ENCODE measurements at places on chromosomes 5 and 9.

- peak; percentile 65 for DNase-seq
Measured at GRCh38 chr5:172178301-172178987, 9.6 kb downstream of the STK10 start.

- no peak for DNase-seq
Measured at GRCh38 chr5:72107131-72107900, at the start of gene MAP1B. Gene MAP1B, plus strand, starts transcription at chr5:72107475. Its CDS starts 57 bp downstream, at chr5:72107532.

GRCh38 chr5:6280425-6281100 lies 97.8 kb downstream of the MED10 start:
- no peak for DNase-seq

DNA sequence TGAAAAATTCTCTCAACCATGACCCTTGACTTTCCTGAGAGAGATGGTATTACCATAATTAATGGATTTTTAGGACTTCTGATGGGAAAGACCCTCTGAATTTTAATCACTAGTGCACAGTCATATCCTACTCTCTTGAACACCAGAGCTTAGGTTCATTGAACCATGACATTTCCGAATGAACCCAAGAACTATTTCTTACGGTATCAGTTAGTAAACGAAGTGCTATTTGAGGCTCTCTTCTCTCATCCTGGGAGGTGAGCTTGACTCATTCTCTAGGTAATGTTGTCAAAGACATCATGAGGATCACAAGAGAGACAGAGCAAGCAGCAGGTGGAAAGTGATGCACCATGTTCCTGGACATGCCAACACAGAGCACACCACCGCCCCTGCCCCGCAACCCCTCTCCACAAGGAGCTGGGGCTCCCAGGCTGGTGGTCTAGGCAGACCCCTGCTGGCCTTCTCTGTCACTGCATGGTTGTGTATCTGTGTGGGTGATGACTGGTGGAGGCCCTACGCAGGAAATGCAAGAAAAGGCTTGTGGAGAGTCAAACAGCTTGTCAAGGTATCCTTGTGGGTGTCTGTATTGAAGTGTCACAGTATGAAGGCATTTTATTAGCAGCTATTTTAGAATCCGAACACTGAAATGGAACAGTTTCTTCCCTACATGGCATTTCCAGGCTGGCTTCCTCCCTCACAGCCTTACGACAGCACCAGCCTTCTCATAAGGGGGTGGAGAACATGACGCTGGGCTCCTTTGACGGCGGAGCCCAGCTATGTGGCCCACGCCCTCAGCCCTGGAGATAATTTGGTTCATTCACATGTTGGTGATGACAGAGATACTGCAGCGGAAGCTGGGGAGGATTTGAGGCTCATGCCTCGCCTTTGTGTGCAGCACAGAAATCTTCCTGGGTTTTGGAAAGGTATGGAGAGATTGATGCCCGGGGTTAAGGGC lies 297.6 kb downstream of the NTRK2 start:
- peak; percentile 2 for DNase-seq

- peak; percentile 78 for DNase-seq
Measured at GRCh38 chr9:114487607-114488300, 17.5 kb downstream of the WHRN start.

GRCh38 chr9:31588006-31588405 lies 796.4 kb upstream of the ACO1 start:
- DNase-seq = no peak

- no peak for DNase-seq
Measured at GRCh38 chr9:72453797-72454196, 67.6 kb upstream of the TMC1 start.

DNA sequence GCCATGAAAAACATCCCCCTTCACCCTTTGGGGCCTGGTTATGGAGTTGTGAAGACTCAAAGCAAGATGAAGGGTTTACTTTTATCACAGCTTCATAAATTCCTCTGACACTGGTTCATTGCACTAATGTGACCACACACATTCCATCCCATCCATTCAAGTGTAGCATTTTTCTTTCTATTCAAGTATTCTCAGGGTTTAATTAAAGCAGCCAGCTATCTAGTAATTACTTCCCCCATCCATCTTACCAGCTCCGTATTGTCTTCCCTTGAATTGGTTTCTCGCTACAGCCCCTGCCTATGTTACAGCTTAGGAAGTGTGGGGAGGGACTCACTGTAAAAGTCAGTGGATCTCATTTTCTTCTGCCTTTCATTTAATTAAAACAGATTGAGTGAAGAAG lies 387.0 kb upstream of the RFX3 start:
- DNase-seq = no peak

DNA sequence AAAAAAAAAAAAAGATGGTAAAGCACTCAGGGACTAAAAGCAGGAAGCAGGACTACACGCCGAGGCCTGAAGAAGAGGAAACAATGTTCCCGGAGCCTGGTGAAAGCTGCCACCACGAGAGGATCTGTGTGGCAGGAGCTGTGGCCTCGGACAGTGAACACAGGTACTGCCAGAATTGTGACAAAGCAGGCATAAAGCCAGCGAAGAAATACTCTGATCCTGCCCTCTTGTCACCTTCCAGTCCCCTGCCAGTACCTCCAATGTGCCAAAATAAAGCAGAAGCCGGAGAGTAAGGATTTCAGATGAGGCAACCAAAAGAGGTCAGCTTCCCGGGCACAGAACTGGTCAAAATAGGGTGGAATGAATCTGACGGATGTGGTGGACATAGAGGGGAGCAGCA lies 211.5 kb upstream of the TARS1 start:
- no peak for DNase-seq

GRCh38 chr9:21404146-21404545 lies 4.8 kb upstream of the IFNA8 start:
- DNase-seq = no peak

- no peak for DNase-seq
Measured at GRCh38 chr9:71716138-71716909, 52.0 kb downstream of the CEMIP2 start.

GRCh38 chr5:16759147-16759773 lies 142.5 kb upstream of the RETREG1 start:
- peak; percentile 44 for DNase-seq

DNA sequence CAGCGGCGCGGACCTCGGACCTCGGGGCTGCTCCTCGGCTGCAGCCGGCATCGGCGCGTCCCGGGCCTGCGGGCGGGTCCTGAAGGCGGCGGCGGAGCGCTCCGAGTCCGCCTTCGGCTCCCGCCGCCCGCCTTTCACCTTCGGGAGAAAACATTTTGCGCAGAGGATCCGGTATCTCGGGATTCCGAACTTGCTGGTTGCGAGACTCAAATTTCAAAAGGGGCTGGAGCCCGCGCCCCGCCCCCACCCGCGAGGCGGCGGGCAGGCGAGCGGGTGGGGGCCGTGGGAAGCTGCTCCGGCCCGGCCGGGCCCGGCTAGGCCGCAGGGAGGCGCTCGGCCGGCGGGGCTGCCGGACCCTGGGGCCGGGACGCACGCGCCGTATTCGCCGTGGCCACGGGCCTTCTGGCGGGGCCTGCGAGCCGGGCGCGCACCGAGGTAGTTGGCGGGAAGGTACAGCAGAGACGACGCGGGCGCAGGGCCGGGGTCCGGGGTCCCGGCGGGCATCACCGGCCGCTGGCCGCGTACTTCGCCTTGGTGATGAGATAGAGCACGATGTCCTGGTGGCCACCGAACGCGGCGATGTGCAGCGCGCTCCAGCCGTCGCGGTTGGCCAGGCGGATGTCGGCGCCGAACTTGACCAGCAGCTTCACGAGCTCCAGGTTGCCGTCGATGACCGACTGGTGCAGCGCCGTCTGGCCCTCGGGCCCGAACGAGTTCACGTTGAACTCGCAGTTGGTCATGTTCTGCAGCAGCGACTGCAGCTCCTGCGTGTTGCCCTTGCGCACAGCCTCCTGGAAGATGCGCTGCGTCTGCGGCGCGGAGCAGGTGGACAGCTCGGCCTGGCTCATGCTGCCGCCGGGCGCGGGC lies 757 bp downstream of the NRARP start:
- DNase-seq = no peak

- no peak for DNase-seq
Measured at GRCh38 chr9:91534374-91534773, 110.7 kb upstream of the NFIL3 start.

GRCh38 chr5:100537946-100538345 lies 2.8 kb downstream of the FAM174A start:
- DNase-seq = no peak

DNA sequence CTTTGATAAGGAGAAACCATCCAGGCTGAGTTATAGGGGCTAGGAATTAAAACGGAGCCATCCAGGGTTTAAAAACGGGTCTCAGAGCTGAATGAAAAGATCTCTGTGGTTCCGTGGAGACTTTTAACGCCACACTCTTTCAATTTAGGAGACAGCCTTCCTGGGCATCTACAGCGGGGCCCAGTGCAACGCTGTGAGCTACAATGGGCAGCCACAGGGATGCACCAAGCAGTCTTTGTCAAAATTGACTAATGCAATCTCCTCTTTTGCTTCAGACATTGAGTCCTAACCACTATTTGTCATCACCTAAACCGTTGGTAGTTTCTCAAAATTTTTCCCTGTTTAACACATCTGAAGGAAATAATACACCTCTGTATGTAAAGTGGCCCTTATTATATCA lies 96.6 kb upstream of the ABCA1 start:
- no peak for DNase-seq

DNA sequence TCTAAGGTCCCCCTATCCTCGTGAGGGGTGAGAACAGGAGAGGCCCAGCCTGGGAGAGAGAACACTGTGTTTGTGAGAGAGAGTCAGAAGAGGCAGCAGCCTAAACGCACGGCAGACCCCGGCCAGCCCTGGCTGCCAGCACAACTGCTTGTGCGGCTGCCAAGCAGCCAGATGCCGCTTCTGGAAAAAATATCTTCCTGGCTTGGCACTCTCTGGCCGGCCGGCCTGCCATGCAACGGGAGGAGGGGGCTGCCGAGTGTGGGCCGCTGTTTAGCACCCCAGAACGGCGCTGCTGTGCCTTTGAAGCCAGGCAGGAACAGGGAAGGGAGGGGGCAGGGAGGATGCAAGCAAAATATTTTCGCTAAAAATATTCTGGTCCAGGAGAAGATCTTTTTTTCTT lies 105.0 kb downstream of the FGF18 start:
- DNase-seq = no peak

- no peak for DNase-seq
Measured at GRCh38 chr9:98341157-98342097, 86.0 kb upstream of the TBC1D2 start.

GRCh38 chr9:77887662-77888061 lies 143.9 kb downstream of the GNAQ start:
- DNase-seq = no peak
